Posterior vena cava (tissue), 2 donors: ENCODE measurements at places on chromosomes 3 and 15. TPM values are rescaled to one million over a fixed set of nuclear protein-coding genes. Genes with fewer than 3 reads are reported as not detected.
A peak's percentile ranks its signal among the peaks of the same experiment; 100 is the strongest.

DNA sequence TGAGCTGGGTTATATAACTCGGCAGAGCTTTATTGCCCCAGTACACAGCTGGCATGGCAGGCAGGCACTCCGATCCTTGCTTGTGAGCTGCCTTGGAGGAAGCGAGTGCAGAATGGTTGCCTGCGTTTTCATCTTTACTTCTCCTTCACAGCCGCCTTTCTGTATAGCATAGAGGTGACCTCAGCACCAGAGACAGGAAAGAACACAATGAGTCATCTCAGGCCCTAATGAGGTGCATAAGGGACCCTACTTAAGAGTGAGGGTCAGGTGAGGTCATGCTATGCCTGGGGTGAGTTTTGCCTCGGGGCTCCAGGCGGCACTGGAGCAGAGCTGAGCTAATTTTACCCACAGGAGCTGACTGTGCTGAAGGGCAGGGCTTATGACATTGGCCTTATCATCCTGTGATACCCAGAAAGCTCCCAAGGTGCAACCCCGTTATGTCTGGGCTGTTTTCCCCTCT, 43.5 kb downstream of the LPP start:
- DNase-seq = no peak

DNA sequence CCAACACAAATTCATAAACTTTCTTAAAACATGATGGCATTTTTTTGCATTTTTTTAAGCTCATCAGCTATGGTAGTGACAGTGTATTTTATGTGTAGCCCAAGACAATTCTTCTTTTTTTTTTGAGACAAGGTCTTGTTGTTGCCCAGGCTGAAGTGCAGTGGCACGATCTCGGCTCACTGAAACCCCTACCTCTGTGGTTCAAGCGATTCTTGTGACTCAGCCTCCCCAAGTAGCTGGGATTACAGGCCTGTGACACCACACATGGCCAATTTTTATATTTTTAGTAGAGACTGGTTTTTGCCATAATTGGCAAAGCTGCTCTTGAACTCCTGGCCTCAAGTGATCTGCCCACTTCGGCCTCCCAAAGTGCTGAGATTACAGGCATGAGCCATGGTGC, 17.3 kb upstream of the USP50 start:
- DNase-seq = no peak

DNA sequence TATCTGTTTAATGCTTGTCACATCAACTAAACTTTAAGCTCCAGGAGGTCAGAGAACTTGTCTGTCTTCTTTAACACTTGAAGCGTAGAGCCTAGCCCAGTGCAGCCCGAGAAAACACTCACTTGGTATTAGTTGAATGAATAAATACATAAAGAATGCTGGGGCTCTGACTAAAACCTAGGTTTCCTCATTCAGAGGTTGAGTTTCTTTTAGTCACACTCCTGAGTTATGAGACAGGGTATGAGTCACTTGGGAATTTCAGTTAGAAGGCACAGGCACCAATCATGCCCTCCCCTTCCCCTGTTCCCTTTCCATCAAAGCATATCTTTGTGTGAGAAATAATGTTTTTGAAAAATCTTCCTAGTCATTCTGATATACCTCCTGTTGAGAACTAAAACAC, 589.8 kb upstream of the DPPA4 start:
- DNase-seq = no peak

DNA sequence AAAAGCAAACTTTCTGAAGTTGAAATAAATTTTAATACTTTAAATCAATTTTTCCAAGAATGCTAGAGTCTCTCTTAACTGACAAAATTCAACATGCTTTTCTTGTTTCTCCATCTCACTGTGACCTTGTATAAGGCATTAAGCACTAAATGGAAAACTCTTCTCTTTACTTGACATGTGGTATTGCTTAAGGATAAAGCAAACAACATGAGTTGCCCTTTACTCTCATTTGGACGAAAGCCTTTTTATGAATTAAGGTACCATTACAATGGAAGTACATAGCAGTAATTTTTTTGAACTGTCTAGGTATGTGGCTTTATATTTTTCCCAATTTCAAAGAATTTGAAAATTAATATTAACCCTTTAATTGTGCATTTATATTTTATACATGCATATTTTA, 1.4 kb downstream of the STRIT1 start:
- DNase-seq = no peak

The CCR4 gene
- total RNA-seq = 0.23 TPM

GRCh38 chr3:126732281-126733060, 28.4 kb downstream of the CHCHD6 start:
- peak; percentile 41 for DNase-seq

The LINGO1 gene
- 2.2 TPM for total RNA-seq

DNA sequence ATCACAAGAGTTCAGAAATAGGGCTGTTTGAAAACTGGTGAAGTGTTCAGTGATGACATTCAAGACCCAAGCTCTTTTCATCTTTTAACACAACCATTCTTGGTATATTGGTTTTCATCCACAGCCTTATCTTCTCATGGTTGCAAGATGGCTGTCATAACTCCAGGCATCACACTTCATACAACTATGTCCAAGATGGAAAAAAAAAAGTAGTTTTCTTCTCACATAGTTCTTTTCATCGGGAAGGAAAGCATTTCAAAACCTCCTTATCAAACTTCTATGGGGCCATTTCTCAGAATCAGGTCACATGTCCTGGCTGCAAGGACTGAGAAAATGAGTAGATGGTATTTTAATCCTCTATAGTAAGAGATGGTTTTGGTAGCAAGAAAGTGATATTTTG, 21.1 kb upstream of the MFSD1 start:
- no peak for DNase-seq

The PLSCR2 gene
- total RNA-seq = 0.43 TPM

GRCh38 chr3:11653298-11654055, 9.8 kb upstream of the VGLL4 start:
- no peak for DNase-seq

DNA sequence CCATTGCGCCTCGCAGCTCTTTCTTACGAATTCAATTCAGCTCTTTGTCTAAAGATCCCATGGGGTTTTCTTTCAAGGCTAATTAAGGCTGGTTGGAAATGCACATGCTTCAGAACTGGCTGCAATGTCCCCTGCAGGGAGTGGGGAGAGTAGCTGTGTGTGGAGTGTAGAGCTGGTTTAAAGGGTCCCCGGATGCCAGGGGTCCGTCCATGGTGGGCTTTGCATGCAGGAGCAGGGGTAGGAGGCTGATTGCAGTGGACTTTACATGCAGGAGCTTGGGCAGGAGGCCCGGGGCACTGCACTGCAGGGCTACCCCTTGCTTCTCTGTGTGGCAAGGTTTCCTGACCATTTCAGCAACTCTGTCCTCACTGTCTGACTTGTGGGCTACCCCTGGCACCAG, 261.6 kb upstream of the LYSMD4 start:
- DNase-seq = no peak

- DNase-seq = no peak
These were observed 435 bp downstream of the ALDH1L1 start for GRCh38 chr3:126179825-126180476.

GRCh38 chr3:192366916-192367315, 360.4 kb downstream of the FGF12 start:
- no peak for DNase-seq

DNA sequence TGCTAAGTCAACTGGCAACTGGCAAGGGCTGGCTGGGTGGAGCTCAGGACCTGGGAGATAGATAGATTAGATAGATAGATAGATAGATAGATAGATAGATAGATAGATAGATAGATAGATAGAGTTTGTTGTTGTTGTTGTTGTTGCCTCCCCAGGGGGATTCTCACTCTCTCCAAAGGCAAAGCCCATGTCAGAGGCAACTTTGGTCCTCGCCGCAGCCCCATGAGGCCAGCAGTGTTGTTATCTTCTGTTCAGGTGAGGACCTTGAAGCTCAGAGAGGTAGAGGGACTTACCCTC, 7.4 kb upstream of the MST1R start:
- no peak for DNase-seq

GRCh38 chr3:50486219-50486888, 17.1 kb downstream of the CACNA2D2 start:
- DNase-seq = no peak

DNA sequence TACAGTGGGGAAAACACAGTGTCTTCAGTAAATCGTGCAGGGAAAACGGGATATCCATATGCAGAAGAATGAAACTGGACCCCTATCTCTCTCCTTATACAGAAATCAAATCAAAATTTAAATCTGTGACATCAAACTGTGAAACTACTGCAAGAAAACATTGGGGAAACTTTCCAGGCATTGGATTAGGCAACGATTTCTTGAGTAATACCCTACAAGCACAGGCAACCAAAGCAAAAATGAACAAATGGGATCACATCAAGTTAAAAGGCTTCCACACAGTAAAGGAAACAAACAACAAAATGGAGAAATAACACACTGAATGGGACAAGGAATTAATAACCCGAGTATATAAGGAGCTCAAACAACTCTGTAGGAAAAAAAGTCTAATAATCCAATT, 165.3 kb downstream of the PLCL2 start:
- no peak for DNase-seq

- DNase-seq = no peak
These were observed 8.7 kb downstream of the KBTBD13 start for GRCh38 chr15:65085207-65085753.

The CLRN1 gene
- total RNA-seq = not detected

The TM4SF18 gene
- 5.6 TPM for total RNA-seq

DNA sequence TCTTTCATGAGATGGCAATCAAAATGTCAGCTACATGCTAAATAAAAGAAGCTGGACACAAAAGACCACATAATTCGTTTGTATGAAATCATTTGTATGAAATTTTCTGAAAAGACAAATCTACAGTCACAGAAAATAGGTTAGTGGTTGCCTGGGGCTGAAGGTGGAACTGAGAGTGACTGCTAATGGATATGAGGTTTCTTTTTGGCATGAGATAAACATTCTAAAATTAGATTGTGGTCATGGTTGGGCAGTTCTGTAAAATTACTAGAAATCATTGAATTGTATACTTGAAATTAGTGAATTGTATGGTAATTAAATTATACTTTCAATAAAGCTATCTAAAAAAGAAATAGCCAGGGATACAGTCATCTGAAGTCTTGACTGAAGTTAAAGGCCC, 2.7 kb upstream of the DMXL2 start:
- DNase-seq = no peak

GRCh38 chr3:65848024-65848423, 190.7 kb downstream of the MAGI1 start:
- DNase-seq = no peak

The BOC gene
- total RNA-seq = 86.8 TPM

The CFAP92 gene
- total RNA-seq = 0.28 TPM

GRCh38 chr3:148648685-148649352, 48.9 kb upstream of the AGTR1 start:
- no peak for DNase-seq

The IL1RAP gene
- 17.2 TPM for total RNA-seq

The EPB42 gene
- total RNA-seq = 0.65 TPM

DNA sequence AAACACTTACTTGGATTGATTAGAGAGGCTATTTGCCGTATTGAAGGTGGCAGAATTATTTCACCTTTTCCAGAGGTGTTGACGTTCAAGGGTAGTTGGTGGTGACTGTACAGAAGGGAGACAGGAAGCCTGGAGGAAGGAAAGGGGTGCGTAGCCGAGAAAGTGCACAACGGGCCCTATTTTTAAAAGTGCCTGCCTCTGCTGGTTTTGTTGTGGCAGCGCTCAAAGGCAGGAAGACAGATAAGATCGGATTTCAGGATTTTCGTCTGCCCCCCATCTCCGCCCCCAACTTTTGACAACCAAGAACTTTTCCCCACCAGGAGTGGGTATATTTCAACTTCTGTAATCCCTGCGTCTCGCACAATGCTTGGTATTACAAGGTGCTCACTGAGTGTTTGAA, 38.5 kb downstream of the SMAD3 start:
- DNase-seq = no peak

DNA sequence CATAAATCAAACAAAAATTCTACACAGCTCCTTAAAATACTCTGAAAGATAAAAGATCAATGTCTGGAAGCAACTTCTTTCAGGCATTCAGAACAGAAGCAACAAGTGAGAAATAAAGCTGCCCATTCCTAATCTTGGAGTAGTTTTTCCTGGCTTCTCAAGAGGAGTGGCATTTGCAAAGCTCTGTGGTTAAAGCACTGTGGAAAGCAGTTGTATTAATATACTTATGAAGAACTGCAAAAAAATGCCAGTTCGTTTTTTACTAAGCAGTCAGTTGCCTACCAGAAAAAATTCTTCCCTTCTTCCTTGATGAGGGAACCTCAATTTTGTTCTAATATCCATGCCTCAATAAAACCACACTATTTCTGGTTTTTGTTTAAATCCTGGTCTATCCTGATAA, 197.8 kb downstream of the TNIK start:
- no peak for DNase-seq

The OIP5 gene
- total RNA-seq = not detected

The MORC1 gene
- not detected for total RNA-seq

- no peak for DNase-seq
These were observed 197.5 kb upstream of the NR2E3 start for GRCh38 chr15:71612869-71613268.

The AHSG gene
- total RNA-seq = not detected

- DNase-seq = no peak
These were observed 328.0 kb downstream of the FOXP1 start for GRCh38 chr3:71255498-71255897.

- DNase-seq = no peak
These were observed 366.5 kb downstream of the GAP43 start for GRCh38 chr3:115989684-115990421.

- no peak for DNase-seq
These were observed 917.6 kb downstream of the EPHA3 start for GRCh38 chr3:90025019-90025418.

GRCh38 chr3:45772341-45773035, 23.8 kb downstream of the SLC6A20 start:
- DNase-seq = no peak

DNA sequence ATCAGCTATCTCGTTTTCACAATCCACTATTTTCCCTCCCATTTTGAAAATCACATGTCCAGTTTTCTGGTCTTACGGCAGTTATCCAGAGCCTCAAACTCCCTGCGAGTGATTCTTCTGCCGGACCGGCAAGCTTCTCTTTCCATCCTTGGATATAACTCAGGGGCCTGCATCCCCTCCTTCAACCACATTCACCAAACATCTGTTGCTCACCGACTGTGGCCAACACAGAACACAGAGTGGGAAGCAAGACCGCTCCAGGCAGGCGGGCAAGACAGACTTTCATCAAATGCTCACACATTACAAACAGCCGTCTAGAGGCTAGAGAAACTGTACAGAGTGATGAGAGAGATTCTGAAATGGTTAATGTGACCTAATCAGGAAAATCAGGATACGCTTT, 7.6 kb upstream of the SLC12A8 start:
- no peak for DNase-seq

The ACTC1 gene
- total RNA-seq = 93.6 TPM

The STRA6 gene
- not detected for total RNA-seq
